ENCODE measurements at places on chromosomes 6 and 20.

DNA sequence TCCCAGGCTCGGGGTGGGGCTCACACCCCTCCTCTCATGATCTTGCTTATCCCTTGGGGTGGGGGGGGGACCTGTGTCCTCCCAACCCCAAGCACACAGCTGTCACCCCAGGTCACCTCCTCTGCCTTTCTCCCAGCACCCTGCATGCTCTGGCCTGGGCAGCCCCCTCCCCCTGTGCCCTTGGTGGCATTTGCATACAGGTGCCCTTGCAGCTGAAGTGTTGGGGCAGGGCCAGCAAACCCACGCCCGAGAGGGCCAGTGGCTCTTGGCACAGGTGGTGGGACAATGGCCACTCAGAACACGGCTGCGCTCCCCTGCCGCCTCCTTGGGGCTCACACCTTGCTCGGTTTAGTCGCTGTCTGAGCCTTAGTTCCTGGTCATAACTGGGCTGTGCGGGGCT, 11.3 kb upstream of the MYT1 start:
- no peak for DNase-seq

- DNase-seq, result no peak
Observed at GRCh38 chr6:28401172-28401571, 1.6 kb upstream of the ZSCAN12 start.

DNA sequence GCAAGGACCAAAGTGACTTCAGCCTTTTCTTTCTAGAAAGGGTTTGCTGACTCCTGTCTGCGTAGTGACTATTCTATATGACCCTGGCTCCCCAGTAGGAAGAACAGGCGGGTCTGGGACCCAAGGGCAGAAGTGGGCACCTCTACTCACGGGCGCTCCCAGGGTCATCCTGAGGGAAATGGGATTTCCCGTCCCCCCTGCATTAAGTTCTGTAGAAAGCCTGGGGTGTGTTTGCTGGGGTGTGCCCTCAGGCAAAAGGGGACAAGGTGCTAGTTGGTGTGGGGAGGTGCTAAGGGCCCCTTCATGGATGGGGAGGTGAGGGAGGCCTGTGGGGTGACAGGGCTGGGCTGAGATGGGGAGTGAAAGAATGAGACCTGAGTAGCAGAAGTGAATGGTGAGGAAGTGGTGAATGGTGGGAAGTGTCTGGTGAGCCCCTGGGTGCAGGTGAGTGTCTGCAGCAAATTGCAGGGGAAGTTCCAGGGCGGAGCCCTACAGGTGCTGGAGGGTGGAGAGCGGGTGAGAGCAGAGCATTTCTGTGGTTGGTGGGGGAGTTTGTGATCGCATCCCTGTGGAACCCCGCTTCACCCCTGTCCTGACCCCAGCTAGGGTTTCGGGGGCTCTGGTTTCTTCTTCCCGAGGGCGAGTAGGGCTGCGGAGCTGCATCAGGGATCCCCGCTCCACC, 21.1 kb downstream of the RAET1L start:
- DNase-seq, result no peak

- DNase-seq, result no peak
Observed at GRCh38 chr6:140460267-140460666, 1085.8 kb upstream of the CITED2 start.

DNA sequence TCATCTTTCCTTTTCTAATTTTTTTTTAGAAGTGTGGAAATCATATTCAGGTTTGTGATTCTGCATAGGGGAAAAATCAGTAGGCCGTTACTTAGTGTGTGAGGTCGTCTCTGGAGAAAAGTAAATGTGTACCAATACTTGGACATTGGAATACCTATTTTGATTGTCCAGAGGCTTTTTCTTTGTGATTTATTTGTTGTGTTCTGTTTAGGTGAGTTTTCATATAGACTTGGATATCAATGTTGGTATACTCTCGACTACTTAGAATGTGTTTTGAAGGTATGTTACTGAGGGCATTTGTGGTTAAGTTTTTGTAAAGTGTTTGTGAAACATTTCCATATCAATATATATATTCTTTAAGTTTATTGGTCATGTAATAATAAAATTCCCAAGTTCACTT, 2.3 kb downstream of the CD2AP start:
- DNase-seq, result no peak

GRCh38 chr20:38665094-38665493, 59.2 kb upstream of the SLC32A1 start:
- no peak for DNase-seq

GRCh38 chr6:134634466-134634865, 315.4 kb downstream of the ALDH8A1 start:
- no peak for DNase-seq

- no peak for DNase-seq
Observed at GRCh38 chr6:125584468-125584939, 164.9 kb upstream of the HEY2 start.

- DNase-seq, result no peak
Observed at GRCh38 chr20:20793591-20793990, 81.1 kb upstream of the RALGAPA2 start.

- DNase-seq, result no peak
Observed at GRCh38 chr20:42461965-42462593, 727.6 kb downstream of the PTPRT start.

DNA sequence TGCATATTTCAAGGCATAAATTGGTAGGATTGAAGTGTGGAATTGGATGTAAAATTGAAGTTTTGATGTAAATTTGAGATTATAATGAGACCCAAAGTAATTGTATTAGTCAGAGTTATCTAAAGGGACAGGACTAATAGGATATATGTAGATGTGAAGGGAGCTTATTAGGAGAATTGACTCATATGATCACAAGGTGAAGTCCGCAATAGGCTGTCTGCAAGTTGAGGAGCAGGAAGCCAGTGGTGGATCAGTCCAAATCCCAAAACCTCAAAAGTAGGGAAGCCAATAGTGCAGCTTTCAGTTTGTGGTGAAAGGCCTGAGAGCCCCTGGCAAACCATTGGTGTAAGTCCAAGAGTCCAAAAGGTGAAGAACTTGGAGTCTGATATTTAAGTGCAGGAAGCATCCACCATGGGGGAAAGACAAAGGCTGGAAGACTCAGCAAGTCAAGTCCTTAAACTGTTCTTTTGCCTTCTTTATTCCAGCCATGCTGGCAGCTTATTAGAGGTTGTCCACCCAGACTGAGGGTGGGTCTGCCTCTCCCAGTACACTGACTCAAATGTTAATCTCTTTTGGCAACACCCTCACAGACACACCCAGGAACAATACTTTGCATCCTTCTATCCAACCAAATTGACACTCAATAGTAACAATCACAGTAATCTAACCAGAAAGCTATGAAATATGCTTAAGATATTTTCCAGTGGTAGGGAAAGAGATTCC, 442.6 kb upstream of the PTCHD4 start:
- DNase-seq, result no peak
